ENCODE measurements at places on chromosomes 16 and 17.

DNA sequence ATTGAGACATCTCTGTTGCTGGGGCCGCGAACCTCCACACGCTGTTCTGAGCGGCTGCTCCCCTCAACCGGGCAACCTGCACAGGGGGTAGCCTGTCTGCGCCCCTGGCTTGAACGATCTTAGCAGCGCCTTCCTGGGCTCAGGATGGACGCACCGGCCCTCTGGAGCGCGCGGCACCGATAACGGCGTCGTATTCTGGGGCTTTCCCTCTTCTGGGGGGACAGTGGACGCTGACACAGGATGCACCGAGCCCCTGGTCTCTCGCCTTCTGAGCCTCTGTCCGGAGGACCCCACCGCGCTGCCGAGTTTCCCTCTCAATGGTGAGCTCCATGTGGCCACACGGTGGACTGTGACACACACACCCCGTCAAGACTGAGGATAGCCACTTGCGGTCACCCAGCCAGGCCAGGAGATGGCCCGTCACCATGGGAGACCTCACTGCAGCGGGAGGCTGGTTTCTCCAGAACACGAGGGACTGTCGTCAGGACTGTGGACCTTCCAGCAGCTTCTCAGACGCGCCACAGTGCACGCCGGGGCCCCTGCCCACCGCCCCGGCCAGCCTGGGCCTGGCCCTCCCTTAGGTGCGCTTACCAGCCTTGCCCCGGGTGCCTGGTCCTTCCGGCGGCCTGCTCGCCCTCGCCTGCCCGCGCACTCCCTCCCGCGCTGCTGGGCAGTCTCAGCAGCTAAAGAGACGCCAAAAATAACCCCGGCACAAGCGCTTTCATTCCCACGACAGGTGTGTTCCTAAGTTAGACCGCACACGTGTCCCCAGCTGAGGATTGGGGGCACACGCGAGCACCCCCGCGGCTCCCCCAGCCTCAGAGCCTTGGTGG lies 30.0 kb upstream of the PABPN1L start:
- DNase-seq = no peak

GRCh38 chr16:30005341-30006094 lies 5.3 kb downstream of the DOC2A start:
- peak; percentile 84 for DNase-seq

- no peak for DNase-seq
Observed at GRCh38 chr17:50352693-50353599, 7.0 kb downstream of the XYLT2 start.

DNA sequence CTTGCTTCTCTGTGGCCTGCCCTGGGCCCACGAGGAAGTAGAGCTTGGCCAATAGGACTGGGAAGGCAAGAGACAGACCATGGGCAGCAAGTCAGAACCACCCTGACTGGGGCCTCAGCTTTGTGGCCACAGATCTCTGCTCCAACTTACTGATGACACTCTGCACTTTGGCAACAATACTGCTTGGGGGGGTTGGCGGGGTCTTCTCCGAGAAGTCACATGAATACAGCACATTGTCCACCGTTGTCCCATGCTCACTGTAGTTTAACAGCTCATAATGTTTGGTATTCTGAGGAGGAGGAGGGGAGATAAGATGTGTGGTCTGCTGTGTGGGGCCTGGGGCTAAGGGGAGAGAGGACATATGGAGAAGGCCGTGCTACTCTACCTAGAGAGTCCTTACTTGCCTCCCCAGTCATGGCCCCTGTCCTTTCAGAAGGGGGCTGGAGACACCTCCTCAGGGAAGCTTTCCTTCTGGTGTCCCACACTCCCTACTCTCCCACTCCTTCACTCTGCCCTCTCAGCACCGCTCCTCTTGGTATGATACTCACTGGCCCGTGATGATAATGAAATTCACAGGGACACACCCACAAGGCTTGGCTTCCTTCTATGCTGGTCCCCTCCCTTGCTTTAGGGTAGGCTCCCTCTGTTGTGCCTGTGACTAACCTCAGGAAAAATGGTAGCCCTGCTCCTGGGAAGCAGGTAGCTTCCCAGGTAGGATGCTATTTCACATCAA lies 4.0 kb upstream of the DHRS13 start:
- no peak for DNase-seq

DNA sequence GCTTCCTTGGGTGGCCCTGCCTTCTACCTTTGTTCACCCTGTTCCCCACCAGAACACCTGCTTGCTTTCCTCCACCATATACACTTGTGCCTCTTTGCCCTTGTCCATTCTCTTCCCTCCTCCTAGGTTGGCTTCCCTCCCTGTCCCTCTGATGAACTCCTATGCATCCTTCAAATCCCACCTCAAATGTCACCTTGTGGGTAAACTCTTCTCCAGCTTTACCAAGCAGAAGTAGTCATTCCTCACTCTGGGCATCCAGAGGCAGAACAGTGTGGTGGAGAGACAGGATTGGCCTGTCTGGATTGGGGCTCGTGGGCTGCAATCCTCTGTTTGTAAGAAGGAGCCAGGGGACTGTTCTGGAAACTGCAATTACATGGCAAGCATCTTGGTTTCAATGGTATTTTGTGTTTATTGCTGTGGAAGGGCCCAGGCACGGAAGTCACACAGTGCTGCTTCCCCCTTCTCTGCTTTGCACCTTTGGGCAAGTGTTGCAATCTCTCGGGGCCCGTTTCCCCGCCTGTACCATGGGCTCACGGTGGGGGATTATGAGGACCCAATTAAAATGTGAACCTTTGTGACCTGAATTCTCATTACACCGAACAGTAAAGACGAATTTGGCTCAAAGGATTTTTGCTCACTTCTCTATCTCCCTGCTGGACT lies 21.9 kb upstream of the NXPH3 start:
- DNase-seq = peak; percentile 6

- no peak for DNase-seq
Observed at GRCh38 chr17:19448341-19449268, 37.6 kb downstream of the RNF112 start.

- DNase-seq = no peak
Observed at GRCh38 chr16:11145173-11145818, 110.7 kb downstream of the SOCS1 start.

GRCh38 chr17:82681547-82681946 lies 17.0 kb downstream of the RAB40B start:
- no peak for DNase-seq

- DNase-seq = no peak
Observed at GRCh38 chr17:1029922-1030644, 33.2 kb downstream of the TIMM22 start.

DNA sequence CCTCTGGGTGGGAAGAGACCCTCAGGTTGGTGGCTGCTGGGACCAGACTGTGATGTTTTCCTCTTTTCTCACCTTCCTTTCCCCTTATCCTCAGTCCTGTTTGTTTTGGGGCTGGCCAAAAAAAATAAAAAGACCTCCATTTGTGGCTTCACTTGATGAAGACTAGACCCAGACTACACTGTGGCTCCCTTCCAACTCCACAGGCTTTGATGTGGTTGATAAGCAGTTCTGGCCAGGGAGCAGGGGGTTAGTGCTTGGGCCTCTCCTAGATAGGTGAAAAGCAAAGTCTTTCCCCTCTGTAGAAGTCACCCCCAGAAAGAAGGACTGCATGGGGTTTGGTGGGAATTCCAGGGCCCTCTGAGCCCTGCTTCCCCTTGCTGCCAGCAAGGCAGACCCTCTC lies 11.2 kb upstream of the ADAM11 start:
- no peak for DNase-seq

- DNase-seq = no peak
Observed at GRCh38 chr16:56260378-56261160, 69.3 kb downstream of the GNAO1 start.

- DNase-seq = no peak
Observed at GRCh38 chr17:31493656-31494155, 102.2 kb downstream of the RAB11FIP4 start.

DNA sequence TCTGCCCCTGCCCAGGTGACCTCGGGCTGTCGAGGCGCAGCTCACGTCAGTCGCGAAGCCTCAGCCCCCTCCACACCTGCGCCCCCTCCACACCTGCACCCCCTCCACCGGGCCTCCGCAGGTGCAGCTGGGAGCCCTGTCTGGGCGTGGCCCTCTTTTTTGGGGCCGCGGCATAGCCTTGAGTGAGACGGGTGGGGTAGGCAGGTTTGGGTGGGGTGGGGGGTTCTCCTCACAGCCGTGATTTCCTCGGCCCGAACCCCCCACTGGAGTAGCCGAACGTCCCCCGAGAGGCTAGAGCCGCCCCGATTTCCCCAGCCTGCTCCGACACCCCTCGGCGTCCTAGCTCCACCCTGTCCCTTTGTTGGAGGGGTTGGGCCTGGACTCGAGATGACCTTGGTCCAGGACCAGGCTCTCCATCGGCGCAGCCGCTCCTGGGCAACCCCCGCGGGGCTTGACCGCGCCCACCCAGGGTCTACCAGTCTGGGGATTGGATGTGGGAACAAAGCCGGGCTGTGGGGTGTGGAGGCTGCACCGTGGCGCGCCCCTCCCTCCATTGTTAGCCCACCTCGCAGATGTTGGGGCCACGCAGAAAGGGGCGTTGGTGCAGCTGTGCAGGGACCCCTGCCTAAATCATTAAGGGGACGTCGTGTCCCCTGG lies 626 bp downstream of the TUBB3 start:
- no peak for DNase-seq

DNA sequence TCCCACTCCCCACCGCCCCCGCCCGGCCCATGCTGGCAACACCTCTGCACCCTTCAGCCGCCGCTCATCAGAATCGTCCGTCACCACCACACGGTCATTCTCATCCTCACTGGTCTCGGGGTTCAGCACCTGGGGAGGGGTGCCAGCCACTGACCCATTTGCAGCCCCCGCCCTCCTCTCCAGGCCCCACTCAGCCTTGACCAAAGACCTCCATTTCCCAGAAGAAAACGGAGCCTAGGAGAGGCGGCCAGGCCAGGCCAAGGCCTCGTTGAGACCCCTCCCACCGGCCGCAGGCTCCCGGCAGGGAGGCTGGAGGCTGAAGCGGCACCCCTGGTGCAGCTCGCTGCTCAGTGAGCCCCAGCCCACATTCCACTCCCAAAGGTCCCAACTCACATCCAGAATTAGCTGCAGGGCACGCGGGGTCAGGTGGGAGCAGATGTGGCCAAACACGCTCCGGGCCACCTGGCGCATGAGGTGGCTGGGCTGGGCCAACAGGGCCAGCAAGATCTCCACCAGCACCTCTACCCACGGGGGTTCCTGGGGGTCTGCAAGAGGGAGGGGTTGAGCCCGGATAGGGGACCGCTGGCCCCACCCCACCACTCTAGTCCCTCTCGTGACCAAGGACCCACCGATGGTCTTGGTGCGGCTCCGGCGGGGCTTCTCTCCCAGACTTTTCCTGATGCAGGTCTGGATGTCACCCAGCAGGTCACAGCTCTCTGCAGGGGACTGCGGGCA lies 9.8 kb downstream of the MYBBP1A start:
- DNase-seq = no peak

- no peak for DNase-seq
Observed at GRCh38 chr16:56631197-56631596, 1.3 kb upstream of the MT1M start.

- DNase-seq = no peak
Observed at GRCh38 chr17:57644326-57644725, 100.8 kb downstream of the CCDC182 start.

GRCh38 chr16:63613701-63614100 lies 1508.2 kb downstream of the CDH11 start:
- no peak for DNase-seq

DNA sequence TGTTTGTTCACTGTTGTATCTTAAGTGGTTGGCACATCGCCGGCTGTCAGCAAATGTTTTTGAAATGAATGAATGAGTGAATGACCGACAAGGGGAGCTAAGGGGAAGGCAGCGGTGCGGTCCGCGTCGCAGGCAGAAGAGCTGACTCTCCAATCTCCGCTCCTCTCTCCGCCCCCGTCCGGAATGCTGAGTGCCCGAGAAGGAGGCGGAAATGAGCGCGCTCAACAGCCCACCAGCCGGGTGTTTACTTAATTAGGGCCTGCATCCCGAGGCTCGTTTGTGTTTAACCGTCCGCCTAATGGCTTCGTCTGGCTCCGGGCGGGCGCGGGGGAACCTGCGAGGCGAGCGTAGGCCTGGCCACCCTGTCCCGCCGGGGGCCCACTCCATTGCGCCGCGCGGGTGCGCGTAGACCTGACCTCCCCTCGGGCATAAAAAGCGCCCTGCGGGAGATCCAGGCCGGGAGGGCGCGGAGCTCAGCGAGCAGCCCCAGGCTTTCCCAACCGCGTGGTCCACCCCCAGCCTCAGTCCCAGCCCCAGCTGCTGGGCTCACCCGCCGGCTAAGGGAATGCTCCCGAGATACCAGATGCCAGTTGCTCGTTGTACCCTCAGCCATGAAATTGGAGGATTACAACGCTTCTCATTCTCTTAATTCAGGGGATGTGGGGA lies 2.5 kb upstream of the CDH3 start:
- DNase-seq = peak; percentile 9

GRCh38 chr16:78501744-78502143 lies 402.3 kb downstream of the WWOX start:
- DNase-seq = no peak

GRCh38 chr16:62816971-62817519 lies 780.8 kb upstream of the CDH8 start:
- no peak for DNase-seq

- DNase-seq = no peak
Observed at GRCh38 chr17:80845863-80846671, 145.6 kb upstream of the CHMP6 start.

- peak; percentile 84 for DNase-seq
Observed at GRCh38 chr17:48429638-48430586, at the start of gene SKAP1. SKAP1 (minus strand) TSS chr17:48430214.

DNA sequence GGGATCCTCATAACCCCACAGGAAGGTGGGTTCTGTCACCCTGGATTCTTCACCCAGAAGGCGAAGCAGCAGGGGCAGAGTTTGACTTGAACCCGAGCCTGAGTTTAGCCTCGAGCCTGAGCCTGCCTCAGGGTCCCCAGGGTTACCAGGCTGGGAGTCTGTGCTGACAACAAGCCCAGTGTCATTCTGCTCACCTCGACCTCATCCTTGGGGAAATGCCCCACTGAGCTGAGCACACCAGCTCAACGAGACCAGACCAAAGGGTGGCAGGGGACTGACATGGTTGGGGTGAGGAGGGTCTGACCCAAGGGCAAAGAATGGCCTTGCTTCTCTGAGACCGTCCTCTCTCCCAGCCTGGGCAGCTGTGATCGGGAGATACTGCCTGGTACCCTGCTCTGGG lies 20.2 kb downstream of the CACNG4 start:
- DNase-seq = no peak

GRCh38 chr17:79412886-79413390 lies 197.9 kb downstream of the RBFOX3 start:
- DNase-seq = no peak

GRCh38 chr17:9202532-9202931 lies 181.2 kb downstream of the NTN1 start:
- no peak for DNase-seq

All from GM20000 (cell line).